ENCODE measurements at places on chromosomes 5 and 9.

DNA sequence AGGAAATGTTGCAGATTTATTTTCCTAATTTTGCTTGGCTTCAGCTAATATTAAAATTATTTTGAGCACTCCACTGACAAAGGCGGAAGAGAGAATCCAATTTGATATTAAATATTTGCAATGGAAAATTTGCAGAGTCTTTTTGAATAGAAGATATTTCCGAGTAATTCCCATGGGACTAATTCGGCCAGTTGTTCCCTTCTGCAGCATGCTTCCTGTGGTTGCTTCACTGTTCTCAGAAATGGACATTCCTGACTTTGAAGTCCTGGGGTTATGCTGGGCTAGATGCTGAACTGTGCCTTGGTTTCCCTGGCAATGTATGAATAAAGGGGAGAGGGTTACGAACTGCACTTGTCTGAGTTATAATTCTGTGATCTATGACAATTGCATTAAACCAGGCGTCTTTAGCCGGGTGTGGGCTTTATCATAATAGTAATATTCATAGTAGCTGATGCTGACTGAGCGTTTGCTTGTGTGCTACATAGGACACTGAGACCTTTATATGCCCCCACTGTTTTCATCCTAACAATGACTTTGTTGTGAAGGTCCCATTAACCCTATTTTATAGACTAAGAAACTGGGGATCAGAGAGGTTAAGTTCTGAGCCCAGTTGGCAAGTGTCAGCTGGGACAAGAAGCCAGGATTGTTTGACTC is 114.5 kb upstream of the SPRY4 start:
- DNase-seq: no peak

GRCh38 chr5:55625913-55626312 is 86.2 kb downstream of the SLC38A9 start:
- DNase-seq: no peak

- DNase-seq: no peak
Observed at GRCh38 chr5:175692996-175693710, 35.3 kb downstream of the HRH2 start.

DNA sequence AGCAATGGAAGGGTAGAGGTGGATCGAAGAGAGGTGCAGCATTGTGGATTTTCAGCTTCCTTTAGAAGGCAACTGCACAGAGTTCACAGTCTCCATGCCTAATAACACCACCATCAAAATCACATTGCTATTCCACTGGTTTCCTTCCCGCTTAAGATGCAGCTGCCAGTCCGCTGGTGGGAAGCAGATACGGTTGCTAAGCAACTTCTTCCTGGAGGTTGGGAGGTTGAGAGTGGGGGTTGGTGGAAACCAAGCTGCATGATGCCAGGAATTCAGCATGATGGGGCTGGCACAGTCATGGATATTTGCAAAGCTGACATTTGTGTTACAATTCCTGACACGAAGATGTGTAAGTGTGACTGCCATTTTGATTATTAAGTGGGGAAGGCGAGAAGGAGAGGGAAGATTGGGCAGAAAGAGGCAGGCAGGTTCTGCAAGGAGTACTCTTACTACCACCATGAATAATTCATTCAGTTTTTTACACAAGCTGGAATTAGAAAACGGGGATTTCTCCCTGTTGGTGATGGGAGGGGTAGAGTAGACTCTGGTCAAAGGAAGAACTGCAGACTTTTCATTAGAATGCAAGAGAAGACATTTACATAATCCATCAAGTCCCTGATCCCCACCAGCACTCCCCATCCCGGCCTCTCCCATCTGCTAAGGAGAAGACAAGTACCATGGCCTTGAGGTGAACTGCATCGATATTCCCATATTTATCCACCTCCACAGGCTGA is 87.5 kb downstream of the GLDC start:
- DNase-seq: peak; percentile 63

DNA sequence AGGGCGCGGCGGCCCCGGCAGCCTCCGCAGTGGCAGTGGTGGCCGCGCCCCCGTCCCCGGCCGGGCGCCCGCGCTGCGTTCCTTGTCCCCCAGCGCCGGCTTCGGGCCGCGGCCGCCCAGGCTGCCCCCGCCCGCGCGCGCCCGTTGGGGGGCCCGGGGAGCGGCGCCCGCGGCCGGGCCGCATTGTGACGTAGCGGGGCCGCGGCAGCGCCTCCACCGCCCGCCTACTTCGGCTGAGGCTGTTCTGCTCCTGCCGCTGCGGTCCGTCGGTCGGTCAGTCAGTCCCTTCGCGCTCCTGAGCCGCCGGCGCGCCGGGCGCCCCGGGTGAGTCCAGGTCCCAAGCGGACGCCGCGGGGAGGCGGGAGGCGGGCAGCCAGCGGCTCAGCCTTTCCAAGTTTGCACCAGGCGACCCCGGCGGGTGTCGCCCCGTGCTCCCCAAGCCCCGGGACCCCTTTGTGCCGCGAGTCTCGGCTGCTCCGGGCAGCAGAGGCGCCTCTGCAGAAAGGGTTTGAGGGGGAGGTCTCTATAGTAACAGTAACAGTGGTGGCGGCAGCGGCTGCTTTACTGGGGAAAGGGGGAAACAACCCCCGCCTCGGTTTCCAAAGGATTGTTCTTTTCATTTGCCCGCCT is at the start of gene SNCAIP:
Gene SNCAIP (plus strand): TSS at position 277 of the 630 bp plus-strand sequence. CDS start 78,898 bp downstream, outside the sequence.
- peak; percentile 19 for DNase-seq

GRCh38 chr5:106959387-106959786 is 711.4 kb downstream of the EFNA5 start:
- no peak for DNase-seq

DNA sequence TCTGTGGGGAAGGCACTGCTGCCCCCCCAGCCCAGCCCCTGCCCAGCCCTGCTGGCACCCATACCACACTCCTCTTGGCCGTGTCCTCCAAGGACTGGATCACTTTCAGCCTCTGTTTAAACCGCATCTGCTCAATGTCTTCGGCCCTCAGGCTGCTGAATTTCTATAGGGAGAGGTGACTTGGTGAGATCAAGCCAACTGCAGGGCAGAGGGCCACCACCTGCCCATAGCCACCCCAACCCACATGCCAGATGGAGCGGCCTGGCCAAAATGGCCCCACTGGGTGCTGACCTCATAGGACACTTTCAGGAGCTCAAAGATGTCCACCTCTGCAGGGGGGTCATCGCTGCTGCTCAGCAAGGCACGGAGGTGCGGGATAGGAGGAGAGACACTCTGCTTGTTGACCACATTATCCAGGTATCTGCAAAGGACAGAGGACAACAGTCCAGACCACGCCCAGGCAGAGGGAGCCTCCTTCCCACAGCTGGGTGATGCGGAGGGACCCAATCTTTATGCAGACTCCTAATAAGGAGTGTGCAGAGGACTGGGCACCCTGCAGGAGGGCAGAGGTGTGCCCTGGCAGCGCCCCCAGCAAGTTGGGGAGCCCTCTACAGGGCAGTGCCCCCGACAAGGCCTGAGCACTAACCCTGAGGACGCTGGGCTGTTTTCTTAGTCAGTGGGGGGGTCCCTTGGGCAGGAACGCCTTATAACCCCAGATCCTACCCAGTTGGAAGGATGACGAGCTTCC is 14.4 kb upstream of the MRNIP start:
- DNase-seq: no peak

DNA sequence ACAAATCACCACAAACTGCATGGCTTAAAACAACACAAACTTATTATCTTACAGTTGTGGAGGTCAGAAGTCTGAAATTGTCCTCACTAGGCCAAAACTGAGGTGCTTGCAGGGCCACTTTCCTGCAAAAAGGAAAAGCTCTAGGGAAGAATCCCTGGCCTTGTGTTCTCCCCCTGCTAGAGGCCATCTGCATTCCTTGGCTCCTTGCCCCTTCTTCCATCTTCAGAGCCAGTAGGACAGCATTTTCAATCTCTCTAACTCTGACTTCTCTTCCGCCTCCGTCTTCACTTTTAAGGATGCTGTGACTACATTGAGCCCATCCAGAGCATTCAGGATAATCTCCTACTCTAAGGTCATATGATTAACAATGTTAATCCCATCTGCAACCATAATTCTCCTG is 236.6 kb downstream of the CDK5RAP2 start:
- DNase-seq: no peak

DNA sequence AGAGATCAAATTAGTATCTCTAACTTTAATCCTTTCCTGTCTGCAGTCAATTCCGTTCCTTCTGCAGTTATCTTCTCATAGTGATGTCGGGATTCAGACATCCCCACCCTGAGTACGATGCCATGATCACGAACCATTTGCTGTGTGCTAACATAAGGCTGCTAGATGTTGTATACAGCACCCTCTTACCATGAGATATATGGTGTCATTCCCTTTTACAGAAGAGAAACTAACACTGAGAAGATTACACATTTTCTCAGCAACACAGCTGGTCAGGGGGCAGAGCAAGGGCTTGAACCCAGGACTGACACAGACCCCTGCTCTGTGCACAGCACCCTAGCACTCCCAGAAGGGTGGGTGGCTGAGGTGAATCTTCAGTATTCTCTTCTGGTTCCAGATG is 46.9 kb upstream of the HSD17B4 start:
- no peak for DNase-seq

- no peak for DNase-seq
Observed at GRCh38 chr9:120904978-120905301, 21.7 kb downstream of the TRAF1 start.

GRCh38 chr5:95791751-95792150 is 30.8 kb downstream of the GLRX start:
- no peak for DNase-seq

DNA sequence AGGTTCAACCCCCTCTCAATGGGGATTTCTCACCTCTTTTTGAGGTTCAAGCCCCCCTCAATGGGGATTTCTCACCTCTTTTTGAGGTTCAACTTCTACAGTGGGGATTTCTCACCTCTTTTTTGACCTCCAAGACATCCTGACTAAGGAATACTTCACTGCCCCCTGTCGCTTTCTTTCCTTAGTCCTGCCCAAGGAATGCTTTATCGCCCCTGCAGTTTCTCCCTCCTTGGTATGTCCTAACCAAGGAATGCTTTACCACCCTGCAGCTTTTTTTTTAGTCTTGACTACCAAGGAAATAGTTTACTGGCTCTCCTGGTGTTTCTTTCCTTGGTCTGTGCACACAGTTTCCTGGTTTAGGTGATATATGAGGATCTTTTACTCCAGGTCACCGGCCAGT is 9.6 kb upstream of the IRGM start:
- DNase-seq: no peak

- DNase-seq: no peak
Observed at GRCh38 chr9:124257844-124258606, at the start of gene NEK6. Gene NEK6 (plus strand): TSS chr9:124257949. CDS start chr9:124301965, 44,016 bp downstream.

- DNase-seq: no peak
Observed at GRCh38 chr5:74767579-74767913, 497 bp downstream of the NSA2 start.

- DNase-seq: no peak
Observed at GRCh38 chr5:33231214-33231710, 209.5 kb upstream of the TARS1 start.

DNA sequence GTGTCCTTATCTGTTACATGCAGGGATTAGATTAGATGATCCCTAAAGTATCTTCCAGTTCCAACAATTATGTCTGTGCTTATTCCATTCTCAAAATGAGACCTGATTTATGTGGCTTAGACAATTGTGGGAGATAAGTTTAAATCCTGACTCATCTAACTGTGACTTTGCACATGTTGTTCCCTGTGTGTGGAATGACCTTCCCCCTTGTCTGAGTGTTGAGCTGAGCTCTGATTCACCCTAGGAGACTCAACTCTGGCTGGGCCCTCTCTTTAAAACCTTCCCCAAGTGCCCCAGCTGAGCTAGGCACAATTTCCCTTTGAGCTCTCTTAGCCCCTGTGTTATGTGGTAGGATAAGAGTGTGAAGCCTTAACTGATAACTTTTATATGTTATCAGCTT is 118.9 kb upstream of the ELL2 start:
- DNase-seq: no peak

DNA sequence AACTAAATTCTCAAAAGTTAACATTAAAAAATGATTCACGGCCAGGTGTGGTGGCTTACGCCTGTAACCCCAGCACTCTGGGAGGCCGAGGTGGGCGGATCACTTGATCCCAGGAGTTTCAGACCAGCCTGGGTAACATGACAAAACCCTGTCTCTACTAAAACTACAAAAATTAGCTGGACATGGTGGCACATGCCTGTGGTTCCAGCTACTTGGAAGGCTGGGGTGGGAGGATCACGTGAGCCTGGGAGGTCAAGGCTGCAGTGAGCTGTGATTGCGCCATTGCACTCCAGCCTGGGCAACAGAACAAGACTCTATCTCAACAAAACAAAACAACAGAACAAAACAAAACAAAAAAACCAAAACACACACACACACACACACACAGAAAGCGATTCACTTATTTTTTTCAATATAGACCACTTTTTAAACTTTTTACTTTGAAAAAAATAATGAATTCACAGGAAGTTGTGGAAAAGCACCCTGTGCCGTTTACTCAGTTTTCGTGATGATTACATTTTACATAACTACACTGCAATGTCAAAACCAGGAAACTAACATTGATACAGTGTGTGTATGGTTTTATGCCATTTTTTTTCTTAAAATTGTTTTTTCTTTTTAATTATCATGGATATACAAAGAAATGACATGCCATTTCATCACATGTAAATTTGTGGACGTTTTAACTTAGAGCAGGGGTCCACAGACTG is 73.7 kb downstream of the TENT4A start:
- DNase-seq: no peak

- no peak for DNase-seq
Observed at GRCh38 chr5:105197531-105197930, 1634.9 kb upstream of the NUDT12 start.

- DNase-seq: no peak
Observed at GRCh38 chr9:128940271-128940921, 7.0 kb downstream of the DOLK start.

DNA sequence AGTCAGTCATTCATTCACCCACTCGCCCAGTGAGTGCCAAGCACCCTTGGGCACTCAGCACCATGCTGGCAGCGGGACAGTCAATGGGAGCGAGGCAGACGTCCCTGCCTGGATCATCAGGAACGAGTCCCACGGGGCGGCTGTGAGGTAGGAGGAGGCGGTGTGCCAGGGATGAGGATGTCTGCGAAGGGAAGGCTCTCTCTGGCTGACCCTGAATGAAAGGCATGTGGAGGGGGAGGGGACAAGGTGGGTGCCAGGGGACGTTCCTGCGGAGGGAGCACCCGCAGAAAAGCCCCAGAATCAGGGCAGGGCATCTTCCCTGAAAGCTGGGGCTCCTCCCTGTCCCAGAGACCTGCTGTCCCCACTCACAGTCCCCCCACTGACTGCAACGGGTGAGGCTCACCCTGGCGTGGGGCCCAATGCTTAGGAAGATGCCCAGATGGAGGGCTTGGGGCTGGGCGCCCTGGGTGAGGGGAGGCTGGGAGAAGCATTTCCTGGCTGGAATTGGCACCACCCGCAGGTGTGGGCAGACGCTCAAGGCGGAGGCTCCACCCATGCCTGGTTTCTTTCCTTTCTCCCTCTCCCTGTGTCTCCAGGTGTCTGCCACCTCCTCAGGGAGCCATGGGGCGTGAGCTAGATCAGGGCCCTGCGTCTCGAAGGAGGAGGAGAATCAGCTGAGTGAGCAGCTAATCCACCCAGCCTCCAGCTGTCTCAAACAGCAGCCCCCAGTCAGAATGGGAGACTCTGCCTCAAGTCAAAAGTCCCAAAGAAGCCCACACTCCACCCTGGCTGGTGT is 179.0 kb upstream of the PPP1R26 start:
- no peak for DNase-seq

DNA sequence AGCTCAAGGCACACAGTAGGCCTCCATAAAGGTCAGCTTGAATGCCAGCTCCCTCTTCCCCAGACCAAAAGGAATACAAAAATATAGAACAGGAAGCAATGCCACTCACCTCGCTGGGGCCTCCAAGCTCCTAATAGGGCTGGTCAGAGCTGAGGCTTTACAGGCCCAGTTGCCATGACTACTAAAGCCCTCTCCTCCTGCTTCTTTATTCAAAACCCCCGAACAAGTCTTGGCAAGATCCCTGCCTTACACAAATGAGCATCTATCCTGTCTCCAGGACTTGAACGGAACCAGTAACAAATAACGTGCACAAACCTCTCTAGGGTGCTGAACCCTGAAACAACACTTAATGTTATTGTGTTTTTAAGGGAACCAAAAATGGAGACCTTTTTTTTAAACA is 136.3 kb downstream of the SIL1 start:
- peak; percentile 30 for DNase-seq

All from SK-N-DZ (cell line).